Small intestine (tissue), 16 donors: ENCODE measurements at places on chromosomes 1 and 21. TPM values are rescaled to one million over a fixed set of nuclear protein-coding genes. Genes with fewer than 3 reads are reported as not detected.
A peak's percentile ranks its signal among the peaks of the same experiment; 100 is the strongest.

DNA sequence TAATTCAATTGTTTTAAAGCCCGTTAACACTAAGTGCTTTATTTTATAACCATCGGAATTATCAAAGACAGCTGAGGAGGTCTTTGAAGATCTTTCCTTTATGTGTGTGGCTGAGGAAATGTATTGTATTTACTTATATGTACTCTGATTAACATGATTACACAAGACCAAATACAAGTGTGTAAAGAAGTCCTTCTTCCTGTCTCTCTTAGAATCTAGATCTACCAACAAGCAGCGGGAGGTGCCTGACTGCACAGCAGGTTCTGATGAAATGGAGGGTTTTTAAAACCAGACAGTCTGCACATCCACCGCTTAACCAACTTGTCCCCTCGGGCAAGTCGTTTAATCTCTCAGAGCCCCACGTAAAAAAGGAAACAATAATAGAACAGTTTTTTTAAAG is 240.5 kb upstream of the MAP1LC3C start:
- H3K36me3 ChIP-seq, result no peaks in the 10 kb centered on the region
- no peak overlapping the region for H3K4me3 ChIP-seq
- H3K4me1 ChIP-seq, result no peaks in the 10 kb centered on the region
- H3K27ac ChIP-seq, result no peak overlapping the region
- H3K27me3 ChIP-seq, result no peaks in the 10 kb centered on the region

- no peak overlapping the region for H3K27ac ChIP-seq
- no peak overlapping the region for H3K4me3 ChIP-seq
- no peaks in the 10 kb centered on the region for H3K4me1 ChIP-seq
Observed at GRCh38 chr1:94298861-94299260, 61.5 kb upstream of the ARHGAP29 start.

DNA sequence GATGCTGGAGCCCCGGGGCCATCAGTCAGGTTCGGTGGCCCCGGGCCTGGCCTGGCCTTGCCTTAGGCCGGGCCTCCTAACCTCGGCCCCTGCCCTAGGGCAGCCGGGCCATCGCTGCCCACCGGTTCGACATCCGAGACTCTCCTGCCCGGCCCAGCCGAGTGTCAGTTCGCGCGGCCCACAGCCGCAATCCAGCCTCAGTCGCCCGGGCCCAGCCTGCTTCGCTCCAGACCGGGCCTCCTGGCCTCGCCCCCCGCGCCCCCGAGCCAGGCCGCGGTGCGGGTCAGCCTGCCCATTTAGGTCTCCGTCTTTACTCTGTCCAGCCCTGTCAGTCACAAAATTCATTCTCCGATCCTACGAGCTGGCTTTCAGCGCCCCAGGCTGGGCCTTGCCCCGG is 777 bp downstream of the LRRC41 start:
- H3K27ac ChIP-seq, result peak overlapping the region; percentile 95
- peak; percentile 36 for DNase-seq
- H3K4me1 ChIP-seq, result no peaks in the 10 kb centered on the region
- peaks cover 12% of the 10 kb centered on the region for H3K36me3 ChIP-seq

The CYP4Z1 gene
- 0.10 TPM for polyA plus RNA-seq

- DNase-seq, result peak; percentile 22
- no peak overlapping the region for H3K4me3 ChIP-seq
- no peaks in the 10 kb centered on the region for H3K4me1 ChIP-seq
- H3K27ac ChIP-seq, result no peak overlapping the region
- no peaks in the 10 kb centered on the region for H3K36me3 ChIP-seq
Observed at GRCh38 chr1:209335178-209335577, 248.3 kb upstream of the CAMK1G start.

GRCh38 chr1:230866171-230867070 is 1.9 kb downstream of the C1orf198 start:
- no peak overlapping the region for H3K27ac ChIP-seq
- no peak for DNase-seq
- H3K36me3 ChIP-seq, result no peaks in the 10 kb centered on the region
- no peaks in the 10 kb centered on the region for H3K27me3 ChIP-seq
- H3K4me1 ChIP-seq, result peaks cover 19% of the 10 kb centered on the region

- no peak for DNase-seq
- H3K27me3 ChIP-seq, result no peaks in the 10 kb centered on the region
- no peak overlapping the region for H3K4me3 ChIP-seq
- no peaks in the 10 kb centered on the region for H3K4me1 ChIP-seq
- H3K27ac ChIP-seq, result no peak overlapping the region
Observed at GRCh38 chr1:32404946-32405345, 10.7 kb upstream of the BSDC1 start.

The FCGR2B gene
- not detected for polyA plus RNA-seq

The GJA5 gene
- not detected for polyA plus RNA-seq

GRCh38 chr21:32411350-32412161 is 950 bp upstream of the EVA1C start:
- no peaks in the 10 kb centered on the region for H3K27me3 ChIP-seq
- peak overlapping the region; percentile 99 for H3K27ac ChIP-seq
- peak; percentile 91 for DNase-seq
- H3K4me1 ChIP-seq, result peaks cover 9% of the 10 kb centered on the region
- no peaks in the 10 kb centered on the region for H3K36me3 ChIP-seq

DNA sequence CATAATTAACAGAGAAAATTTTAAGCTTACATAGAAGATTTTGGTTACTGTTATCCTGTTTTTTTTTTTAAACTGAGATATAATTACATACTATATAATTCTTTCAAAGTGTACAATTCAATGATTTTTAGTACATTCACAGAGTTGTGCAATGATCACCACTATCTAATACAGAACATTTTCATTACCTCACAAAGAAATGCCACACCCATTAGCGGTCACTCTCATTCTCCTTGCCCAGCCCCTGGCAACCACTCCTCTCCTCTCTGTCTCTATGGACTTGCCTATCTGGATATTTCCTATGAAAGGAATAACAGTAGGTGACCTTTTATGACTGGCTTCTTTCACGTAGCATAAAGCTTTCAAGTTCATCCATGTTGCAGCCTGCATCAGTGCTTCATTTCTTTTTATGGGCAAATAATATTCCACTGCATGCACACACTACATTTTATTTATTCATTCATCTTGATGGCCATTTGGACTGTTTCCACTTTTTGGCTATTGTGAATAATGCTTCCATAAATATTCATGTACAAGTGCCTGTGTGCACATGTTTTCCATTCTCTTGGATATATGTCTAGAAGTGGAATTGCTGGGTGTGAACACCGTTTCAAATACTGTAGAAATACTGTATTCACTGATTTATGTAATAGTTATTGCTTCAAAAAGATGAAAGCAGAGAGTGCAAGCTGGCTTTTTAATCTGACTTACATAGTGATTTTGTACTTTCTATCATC is 26.5 kb downstream of the TAF5L start:
- no peaks in the 10 kb centered on the region for H3K27me3 ChIP-seq
- H3K4me3 ChIP-seq, result no peak overlapping the region
- no peaks in the 10 kb centered on the region for H3K4me1 ChIP-seq
- DNase-seq, result no peak
- no peak overlapping the region for H3K27ac ChIP-seq
- H3K36me3 ChIP-seq, result peaks cover 22% of the 10 kb centered on the region

DNA sequence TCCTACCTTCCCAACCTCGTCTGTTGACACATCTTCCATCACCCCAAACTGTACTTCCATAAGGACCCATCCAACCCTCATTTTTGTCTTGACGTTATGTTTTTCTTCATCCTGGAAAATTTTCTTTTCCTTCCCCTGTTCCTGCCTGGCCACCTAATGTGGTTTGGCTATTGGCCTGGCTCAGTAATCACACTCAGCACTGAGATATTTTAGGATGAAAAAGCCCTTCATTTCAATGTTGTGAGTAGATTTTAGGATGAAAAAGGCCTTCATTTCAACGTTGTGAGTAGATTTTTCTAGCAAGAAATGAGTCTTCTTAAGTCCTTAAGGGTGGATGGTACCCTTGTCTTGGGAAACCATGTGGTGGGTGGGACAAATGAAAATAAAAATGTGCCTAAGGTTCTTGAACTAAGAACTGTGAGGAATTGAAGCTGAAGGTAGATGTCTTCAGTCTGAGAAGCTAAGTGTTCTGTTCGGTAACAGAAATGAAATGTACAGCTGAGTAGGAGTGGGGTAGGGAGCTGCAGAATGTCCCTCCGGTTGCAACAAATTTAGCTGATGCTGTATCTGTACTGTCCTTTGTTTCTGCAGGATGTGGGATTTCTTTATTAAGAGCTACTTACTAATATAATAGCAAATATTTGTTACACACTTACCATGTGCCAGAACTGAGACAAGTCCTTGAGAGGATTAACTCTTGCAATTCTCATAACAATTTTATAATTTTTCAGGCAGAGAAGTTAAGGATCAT is 36.1 kb downstream of the DNTTIP2 start:
- H3K27me3 ChIP-seq, result no peaks in the 10 kb centered on the region
- no peak overlapping the region for H3K4me3 ChIP-seq
- no peaks in the 10 kb centered on the region for H3K36me3 ChIP-seq
- no peak overlapping the region for H3K27ac ChIP-seq
